Activated T-cell treated with anti-CD3 and anti-CD28 coated beads, Interleukin-2, amount 50 U/mL, for 1 hour (primary cell): ENCODE measurements at places on chromosomes 7 and 10.

DNA sequence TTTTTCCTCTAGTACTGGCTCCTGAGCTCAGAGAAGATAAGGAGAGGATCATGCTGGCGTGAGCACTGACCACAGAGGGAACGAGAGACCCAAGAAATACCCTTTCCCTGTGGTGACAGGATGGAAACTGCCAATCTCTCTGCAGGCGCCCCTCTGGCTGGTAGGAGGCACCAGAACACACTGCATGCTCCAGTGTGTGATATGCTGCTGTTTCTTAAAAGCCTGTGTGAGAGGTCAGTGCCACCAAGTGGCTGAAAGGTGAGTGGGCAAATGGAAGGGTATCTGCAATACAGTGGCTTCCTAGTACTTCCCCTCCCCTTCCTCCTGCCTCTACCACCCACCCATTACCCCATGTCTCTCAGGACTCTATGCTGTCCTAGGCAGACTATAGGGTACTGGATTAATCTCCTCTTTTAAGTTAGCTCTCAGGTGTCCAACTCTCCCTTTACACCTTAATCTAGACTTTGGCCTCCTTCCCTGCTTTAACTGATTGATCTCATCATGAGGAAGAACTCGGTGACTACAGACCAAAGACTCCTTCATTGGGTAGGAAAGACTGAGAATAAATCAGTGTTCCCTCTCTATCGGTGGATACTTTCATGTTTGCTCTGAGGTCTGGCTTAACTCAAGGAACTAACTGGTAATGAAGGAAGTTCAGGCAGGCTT is 283.6 kb downstream of the ADRA2A start:
- no peak for DNase-seq

GRCh38 chr7:30968747-30969603 is 5.2 kb downstream of the GHRHR start:
- DNase-seq: no peak

- DNase-seq: no peak
These were observed 35.3 kb upstream of the ZNF92 start for GRCh38 chr7:65338346-65338745.

DNA sequence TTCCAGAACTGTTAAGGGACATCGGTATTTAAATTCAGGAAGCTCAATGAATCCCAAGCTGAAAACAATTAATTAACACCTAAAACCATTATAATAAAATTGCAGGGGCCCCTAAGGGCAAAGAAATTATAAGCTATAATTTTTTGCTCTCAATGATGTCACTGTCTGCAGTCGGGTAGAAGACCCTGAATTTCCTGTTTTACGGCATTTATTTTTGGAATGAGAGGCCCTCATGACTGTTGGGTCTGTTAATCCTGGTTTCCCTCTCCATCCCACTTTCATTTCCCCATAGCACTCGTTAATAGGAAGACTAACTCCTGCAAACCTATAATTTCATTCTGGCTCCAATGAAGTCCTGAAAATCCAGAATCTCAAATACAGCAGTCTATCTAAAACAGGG is 25.8 kb upstream of the GPR37 start:
- no peak for DNase-seq

DNA sequence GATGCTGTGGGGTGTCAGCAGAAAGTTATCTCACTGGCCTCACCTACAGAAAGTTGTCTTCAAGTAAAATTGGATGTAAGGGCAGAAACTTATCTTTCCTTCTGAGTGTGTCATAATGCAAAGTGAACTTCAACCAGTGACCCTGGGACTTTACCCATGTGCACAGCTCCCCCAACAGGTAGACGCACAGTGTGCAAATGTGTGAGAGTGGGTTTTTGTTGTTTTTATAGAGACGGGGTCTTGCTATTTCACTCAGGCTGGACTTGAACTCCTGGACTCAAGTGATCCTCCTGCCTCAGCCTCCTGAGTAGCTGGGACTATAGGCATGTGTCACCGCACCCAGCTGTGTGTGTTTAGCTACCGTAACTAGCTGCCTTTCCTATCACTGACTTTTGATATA is 6.4 kb upstream of the KAZALD1 start:
- DNase-seq: no peak

DNA sequence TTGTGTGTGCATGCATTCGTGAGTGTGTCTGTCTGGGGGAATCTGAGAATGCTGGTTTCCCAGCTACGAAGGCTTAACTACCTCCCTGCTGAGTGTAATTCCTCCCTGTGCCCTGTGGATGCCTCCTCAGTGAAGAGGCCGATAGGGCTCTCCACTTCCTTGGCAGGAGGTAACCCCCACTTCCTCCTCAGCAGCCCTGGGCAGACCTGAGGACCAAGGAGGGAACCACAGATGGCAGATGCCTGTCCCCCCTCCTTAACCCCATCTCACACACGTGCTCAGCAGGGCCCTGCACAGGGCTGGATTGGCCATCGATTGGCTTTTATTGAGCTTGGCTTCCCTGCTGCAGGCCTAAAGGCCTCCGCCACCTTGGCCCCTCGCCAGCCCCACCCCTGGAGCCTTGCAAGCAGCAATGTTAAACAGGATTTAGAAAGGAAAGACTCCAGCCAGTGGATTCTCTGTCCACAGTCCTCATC is 45.6 kb upstream of the LRRC4 start:
- DNase-seq: no peak
